ENCODE measurements at places on chromosomes 5 and 9.

- no peak for DNase-seq
Observed at GRCh38 chr5:76735762-76736545, 20.0 kb downstream of the F2R start.

DNA sequence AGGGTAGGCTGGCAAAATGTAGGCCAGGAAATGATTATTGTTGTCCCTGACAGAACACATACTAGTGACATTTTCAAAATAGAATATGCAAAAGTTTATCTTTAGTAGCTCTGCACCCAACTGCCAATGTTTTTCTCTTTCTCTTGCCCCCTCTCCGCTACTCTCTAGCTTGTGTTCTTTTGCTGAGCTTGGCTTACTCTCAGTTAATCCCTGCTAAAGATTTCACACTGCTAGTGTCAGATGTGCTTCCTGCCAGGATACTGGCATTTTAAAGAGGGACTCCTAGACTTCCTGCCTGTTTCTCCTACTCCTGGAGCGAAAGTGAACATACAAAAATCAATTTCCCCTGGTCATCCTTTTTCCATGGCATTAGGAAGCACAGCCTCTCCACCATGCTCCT lies 260.5 kb downstream of the ARRDC3 start:
- peak; percentile 56 for DNase-seq

GRCh38 chr5:124795829-124796228 lies 49.4 kb upstream of the ZNF608 start:
- no peak for DNase-seq

GRCh38 chr5:27963050-27963783 lies 924.8 kb upstream of the CDH9 start:
- DNase-seq: no peak

DNA sequence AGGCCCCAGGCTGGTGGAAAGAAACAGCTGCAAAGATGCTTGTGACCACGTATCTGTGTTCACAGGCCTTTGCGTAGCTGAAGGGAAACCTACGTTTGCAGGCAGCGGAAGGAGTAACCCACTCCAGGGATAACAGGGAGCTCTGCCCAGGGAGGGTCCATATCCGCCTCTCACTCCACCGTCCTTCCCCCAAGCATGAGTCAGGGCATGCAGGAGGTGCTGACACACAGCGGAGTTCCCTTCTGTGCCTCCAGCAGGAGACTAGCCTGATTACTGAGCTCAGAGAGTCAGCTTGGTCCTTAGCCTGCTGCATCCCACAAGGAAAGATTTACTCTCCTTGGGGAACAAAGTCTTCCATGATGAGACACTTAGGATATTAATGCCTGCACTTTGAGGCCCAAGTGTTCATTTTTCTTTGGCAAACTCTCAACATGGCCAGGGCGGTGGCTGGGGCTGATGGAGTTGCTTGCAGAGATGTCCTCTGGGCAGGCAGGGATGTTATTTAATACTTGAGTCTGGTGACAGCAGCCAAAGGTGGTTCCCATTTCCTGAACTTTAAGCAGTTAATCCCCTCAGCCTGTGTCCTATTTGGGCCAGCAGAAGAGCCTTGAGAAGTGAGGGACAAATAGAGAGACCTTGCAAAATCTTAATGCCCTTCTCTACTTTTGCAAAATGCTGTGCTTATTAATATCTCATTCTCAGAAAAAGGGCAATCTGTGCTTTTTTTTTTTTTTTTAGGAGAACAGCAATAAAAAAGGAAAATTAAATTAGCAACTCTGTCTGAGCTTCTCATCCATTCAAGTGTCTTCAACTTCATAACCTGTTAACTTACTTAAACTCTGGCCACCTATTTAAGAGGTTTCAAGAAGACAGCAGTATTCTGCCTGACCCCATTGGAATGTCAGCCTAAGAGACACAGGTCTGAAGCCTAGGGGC lies 222.1 kb downstream of the HSPA4 start:
- DNase-seq: peak; percentile 28

- no peak for DNase-seq
Observed at GRCh38 chr9:124882231-124882630, 20.3 kb downstream of the ARPC5L start.

DNA sequence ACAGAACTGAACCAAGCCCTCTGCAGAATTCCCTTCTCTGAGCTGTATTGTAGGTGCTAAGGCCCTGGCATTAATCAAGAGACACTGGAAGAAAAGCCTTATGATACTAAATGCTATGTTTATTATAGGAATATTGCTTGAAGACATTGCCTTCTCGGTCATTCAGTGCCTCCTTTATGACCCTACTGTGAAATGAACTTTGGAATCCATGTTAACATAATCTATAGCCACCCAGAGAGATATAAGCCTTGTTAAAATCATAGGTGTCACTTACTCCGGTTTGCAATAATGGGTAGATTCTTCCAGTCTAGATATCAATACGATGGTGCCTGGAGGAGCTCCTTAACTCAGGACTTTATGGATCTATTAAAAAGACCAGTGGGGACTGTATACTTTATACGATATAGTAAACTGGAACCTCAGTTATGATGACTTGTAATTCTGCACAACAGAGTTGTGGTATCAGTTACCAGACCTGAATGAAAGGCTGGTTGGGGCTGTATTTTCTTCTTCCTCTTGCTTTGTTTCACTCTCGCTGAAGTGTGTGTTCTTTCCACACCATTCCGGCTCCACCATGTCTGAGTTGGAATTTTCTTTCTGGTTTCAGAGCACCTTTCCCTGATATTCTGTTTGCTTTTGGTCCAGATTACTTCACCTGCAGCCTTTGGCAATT lies 154.5 kb downstream of the DROSHA start:
- no peak for DNase-seq

GRCh38 chr5:65482736-65483545 lies 1.2 kb upstream of the ADAMTS6 start:
- DNase-seq: peak; percentile 32

- no peak for DNase-seq
Observed at GRCh38 chr9:137648396-137648795, 29.6 kb downstream of the EHMT1 start.

GRCh38 chr5:120473332-120473731 lies 9.2 kb downstream of the PRR16 start:
- DNase-seq: no peak

DNA sequence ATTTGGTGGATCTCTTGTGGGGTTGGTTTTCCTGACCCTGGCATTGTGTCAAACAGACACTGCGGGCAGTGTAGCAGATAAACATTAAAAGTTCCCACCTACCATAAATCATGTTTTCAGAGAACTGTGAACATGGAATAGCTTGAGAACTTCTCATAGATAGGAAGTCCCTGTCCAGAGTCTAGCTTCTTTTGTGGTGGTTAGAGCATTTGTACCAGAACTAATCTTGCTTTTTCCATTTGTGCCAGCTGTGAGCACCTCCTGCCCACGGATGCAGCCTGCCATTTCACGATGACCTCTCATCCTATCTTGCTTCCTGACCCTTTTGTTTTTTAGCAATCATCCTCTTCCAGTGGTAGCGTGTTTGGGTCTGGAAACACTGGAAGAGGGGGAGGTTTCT lies 61.4 kb downstream of the FAM78A start:
- DNase-seq: no peak

- DNase-seq: no peak
Observed at GRCh38 chr5:65061250-65061973, 292.7 kb downstream of the CWC27 start.

- DNase-seq: no peak
Observed at GRCh38 chr9:14987858-14988257, 77.6 kb upstream of the FREM1 start.

DNA sequence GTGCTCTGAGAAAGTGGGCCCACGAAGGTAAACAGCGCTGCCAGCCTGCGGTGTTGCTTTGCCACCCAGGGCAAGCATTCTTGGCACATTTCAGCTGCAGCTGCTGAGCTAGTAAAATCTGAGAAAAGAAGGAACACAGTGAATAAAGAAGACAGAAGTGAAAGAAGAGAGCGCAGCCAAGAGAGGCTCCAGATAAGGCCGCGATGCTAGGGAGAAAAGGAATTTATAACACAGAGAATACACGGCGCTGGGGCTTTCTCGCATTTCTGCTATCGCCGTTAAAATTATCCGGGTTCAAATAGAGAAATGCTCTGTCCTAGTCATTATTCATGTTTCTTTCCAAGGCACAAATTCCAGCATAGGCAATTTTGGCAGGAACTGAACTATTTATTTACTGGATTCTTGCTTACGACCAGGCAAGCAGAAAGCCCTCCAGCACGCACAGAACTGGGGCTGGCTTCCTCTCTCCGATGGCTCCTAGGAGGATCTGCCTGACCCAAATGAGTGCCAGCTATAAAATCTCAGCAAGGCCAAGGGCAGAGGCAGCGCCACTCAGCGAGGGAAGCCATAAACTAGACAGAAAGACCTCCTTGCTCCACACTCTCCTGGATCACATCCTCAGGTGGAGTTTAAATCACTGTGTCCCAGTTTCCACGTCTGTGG lies 111.2 kb downstream of the ATPSCKMT start:
- no peak for DNase-seq

DNA sequence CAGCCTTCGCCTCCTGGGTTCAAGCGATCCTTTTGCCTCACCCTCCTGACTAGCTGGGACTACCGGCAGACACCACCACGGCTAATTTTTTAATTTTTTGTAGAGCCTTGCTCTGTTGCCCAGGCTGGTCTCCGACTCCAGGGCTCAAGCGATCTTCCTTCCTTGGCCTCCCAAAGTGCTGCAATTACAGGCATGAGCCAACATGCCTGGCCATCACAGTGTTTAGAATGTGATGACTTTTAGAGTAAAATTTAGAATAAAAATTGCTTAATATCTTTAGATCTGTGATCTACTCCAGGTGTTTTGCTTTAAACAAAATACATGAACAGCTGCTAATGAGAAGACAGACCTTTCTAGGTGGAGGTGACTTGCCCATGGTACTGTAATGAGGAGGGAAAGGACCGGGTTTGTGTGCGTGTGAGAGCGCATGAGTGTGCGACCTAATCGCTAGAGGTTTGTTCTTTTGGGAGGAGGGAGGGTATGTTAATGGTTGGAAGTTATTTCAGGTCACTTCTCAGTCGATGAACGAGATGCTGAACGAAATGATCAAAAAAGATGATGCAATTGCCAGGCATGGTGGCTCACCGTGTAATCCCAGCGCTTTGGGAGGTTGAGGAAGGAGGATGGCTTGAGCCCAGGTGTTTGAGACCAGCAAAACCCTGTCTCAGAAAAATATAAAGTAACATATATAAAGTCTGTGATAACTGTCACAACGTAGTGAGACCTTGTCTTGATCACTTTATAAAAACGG lies 2.0 kb downstream of the CNOT6 start:
- DNase-seq: no peak

DNA sequence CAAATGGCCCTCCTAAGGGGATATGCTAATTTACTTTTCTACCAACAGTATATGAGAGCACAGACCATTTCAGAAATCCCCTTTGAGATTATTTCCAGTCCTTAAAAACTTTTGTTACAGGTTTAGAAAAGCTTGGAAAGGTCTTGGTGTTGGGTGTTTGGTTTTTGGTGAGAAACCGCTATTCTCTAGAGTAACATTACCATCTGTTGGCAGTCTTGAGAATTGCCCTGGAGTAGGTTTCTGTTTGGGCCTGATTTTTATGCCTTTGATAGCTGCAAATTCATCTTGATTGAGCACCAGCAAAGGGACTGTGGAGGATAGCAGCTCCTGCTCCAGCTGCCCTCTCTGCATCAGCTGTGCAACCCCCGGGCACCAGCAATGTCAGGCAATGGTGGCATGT lies 8.0 kb downstream of the NUDT2 start:
- DNase-seq: no peak

GRCh38 chr5:67813877-67814539 lies 401.5 kb upstream of the PIK3R1 start:
- no peak for DNase-seq

DNA sequence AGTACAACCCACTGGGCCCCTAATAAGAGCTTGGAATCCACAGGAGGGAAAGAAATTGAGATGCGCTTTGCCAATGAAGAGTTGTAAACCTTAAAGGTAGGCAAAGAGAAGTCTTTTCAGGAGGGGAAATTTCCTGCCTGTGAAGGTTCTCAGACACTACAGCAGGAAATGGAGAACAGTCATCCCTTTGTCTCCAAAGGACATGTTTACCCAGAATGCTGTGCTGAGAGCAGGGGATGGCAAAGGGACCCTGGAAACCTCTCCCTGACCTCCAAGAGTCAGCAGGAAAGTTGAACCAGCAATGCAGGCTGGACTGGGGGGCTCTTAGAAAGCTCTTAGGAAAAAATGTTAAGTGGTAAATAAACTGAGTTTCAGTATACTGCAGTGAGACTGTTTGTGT lies 103.2 kb downstream of the AK8 start:
- DNase-seq: no peak

DNA sequence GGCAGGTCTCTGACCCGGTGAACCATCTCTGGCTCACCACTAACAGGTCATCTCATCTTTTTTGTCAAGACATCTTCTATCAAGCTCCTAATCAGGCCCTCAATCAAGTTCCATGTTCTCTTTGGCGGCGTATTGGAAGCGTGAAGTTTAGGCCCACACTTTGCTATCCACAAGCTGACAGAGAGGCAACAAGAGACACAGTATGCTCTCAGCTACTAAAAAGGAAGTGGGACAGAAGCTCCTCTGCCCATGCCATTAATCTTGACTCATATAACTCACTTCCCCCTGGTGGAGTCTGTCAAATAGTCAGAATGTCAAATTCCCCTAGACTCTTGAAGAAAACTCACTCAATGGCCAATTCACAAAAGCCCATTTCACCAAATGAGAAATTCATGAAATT lies 77.6 kb upstream of the TMC1 start:
- no peak for DNase-seq

- no peak for DNase-seq
Observed at GRCh38 chr9:82122731-82123130, 134.2 kb downstream of the SPATA31D1 start.

DNA sequence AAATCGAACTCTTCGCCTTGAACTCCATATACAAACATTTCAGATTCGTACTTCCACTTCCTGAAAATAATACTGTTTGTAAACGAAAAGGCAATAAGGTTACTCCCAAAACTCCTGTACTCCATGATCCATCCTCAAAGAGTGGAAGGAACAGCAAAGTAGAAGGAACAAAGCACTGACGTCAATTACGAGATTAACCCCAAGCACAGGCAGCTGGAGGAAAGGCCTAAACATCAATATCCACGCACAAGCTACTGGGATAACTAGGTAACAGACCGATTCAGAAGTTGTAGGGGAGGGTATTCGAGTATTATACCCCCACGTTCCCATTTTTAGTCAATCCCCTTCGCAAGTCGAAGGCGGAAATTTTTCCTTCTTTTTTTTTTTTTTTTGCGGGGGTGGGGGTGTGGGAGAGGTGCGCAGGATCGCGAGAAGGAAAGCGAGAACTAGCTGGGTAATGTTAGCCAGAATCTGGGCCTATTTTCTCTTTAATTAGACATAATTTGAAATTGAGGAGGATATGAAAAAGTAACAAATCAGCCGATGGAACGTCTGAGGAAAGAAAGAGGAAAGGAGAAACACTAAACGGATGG lies 909 bp downstream of the AFF4 start:
- peak; percentile 69 for DNase-seq

DNA sequence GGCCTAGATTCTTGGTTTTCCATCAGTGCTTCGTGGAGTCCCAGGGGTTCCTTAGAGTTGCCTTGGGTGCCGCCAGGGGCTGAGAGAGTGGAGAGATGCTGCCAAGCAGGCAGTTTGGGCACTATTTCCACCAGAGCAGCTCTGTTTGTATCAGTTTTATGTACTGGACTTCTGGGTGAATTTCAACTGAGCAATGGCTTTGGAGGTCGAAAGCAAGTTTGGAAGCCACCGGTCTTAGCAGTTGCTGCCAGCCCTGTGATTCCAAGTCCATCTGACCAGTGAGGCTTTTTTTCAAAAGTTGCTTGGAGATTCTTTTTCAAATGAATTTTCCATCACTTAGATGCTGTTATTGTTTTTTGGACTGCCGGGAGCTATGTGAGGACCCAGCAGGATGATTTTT lies 68.5 kb downstream of the ANGPTL2 start:
- DNase-seq: no peak
